ENCODE measurements at places on chromosomes 2 and 18.
A peak's percentile ranks its signal among the peaks of the same experiment; 100 is the strongest.

DNA sequence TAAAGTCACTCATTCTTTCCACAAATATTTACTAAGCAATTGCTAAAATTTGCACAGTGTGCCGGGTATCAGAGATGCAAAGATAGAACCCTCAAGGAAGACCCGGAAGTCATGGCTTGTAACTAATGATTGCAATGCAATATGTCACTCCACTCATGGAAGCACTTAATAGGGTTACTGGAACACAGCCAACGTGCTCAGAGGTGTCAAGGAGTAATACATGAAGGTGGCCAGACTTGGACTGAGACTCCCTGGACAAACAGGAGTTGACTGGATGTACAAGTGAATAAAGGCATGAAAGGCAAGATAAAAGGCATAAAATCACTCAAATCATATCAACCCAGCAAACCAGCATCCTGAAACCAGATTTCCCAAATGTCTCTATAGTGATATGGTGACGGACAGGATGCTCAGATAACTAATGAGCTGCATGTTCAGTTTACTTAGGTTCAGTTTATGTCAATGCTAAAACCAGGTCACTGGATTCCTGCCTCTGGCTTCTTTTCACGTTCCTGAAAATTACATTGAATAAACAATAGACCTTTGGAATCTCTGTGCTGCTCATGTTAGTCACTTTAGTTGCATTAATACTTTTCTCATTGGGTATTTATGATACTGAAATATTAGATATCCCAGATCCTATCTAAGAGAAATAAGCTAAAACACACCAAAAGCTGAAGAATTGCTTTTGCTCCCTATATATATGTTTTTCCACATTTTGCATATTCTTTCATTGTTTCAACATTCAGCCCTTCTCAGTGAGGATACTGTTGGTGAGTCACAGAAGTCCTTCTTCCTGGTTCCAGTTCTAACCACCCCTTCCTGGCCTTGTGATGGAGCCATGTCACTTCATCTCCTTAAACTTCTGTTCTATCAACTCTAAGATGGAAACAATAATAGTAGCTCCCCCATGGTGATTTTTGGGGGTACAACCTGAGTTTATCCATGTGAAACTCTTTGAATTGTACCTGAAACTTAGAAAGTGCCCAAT, 688.9 kb upstream of the ID2 start:
- no peak for DNase-seq

- no peak for DNase-seq
Observed at GRCh38 chr2:15427987-15428386, 133.1 kb downstream of the NBAS start.

DNA sequence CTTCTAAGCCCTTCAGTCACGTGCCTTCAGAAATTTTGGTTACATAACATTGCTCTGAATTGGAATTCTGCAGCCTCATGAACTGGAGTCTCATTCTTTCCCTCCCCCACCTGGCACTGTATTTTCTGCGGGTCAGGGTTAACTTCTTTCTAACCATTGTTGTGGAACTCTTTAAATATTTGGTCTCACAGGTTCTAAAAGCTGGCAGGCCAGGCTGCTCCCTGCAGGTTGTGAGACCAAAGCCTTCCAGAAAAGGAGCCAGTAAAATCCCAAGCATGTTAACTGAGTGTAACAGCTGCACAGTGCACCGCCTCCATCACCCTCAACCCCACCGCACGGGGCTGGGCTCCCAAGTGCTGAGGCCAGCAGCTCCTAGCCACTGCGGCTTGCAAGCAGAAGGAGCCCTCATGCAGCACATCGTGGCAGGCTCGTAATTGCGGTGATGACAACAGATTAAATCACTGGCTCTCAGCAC, 174.1 kb upstream of the ALPP start:
- no peak for DNase-seq

DNA sequence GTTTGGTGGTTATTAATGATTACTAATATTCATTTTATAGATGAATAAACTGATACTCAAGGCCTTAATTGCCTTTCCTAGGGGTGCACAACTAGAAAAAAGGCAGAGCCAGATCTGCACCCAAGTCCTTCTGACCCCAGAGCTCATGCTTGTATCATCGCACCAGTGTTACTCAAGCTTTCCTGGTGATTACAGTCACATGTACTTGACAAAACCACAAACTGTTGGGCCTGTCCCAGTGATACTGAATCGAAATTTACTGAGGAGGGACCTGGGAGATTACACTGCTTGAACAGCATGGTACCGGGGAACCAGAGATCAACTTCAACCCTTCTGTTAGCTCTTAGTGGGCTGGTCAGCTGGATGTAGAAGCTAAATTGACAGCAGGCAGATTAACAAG, 33.7 kb downstream of the FASTKD2 start:
- DNase-seq, result no peak

DNA sequence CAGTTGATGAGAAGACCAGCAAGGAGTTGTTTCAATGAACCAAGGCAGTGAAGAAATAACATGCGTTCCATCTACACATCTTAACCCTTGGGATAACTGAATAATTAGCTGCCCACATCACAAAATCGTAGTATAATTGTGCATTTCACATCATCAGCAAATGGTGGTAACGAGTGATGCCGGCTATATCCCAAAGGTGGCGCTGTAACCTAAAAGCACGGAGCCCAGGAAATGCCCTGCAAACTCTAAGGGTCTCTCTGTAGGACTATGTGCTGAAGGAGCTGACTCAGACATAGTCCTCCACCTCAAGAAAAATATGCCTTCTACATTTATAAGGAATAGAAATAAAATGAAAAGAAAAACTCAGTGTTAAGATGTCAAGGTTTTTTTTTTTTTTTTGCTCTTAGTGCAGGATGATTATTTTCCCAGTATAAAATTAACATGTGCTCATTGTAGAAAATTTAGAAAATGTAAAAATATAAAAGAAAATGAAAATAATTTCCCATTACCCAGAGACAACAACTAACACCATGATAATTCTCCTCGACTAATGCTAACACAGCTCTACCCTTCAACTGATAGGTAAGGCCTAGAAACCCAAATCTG, 23.1 kb upstream of the DSG3 start:
- DNase-seq, result peak; percentile 48

DNA sequence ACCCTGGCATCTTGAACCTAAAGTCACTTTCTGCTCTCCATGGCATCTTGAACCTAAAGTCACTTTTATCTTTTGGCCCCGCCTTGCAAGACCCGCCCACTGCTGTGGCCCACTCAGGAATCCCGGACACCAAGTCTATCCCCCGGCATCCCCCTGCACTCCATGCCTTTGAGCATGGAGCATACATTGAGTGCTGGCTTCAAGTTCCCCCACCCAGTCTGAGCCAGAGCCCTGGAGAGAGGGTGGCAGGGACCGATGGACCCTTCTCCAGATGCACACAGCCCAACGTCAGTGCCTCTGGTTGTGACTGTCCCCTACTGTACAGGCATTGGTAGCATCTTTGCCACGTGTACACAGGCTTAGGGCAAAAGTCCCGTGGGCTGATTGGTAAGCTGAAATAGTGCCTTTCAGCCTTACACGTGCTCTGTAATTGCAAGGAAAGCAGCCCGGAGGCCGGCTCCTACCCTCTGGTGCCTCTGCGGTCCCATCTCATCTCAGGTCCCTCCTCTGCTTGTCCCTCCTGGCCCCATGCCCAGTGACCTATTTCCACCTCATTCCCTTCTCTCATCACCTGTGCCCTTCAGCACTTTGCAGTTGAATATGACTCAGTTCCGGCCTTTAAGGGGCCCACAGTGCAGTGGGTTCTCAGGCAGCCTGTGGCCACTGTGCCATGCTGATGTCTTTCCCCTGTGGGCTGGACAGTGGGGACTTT, 154.0 kb downstream of the INHBB start:
- DNase-seq, result no peak

DNA sequence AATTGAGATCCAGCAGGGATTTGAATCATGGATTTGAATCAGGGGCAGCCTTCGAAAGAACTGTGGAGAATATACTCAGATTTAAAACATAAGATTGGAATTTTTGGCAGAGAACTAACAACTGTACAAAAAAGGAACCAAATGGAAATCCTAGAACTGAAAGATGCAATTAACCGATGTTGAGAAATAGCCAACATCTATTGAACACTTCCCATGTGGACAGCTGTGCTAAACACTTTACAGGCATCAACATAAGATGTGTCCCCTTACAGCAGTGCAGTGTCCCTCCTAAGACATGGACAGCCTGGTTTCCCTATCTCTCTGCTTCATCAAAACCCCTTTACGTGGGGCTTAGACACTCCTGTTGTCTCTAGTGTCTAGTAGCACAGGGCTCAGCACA, 3.7 kb upstream of the IL1RN start:
- DNase-seq, result no peak

DNA sequence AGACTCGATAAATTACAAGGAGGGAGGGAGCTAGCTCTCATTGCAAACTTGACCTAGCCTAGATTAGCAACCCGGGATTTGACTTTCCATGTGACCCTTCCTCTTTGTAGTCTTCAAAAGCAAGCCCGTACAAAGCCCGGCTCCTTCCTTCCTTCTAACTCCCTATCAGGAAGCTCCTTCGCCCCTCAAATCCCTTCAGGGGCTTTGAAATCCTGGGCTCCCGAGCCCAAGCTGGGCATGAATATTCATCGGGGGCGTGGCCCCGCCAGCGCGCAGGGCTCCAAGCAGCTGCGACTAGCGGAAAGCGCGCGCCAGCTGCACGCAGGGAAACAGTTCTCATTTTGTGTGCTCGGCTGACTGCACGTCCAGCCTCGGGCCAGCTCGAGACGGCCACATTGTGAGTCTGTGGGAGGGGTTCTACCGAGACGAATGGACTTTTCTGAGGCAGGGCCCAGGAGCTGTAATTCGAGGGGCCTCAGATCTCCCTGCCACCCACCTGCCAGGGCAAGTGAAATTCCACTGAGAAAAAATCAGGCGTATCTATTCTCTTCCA, 84.0 kb upstream of the PELI1 start:
- DNase-seq, result peak; percentile 85

- DNase-seq, result no peak
Observed at GRCh38 chr2:111951486-111951885, 53.1 kb downstream of the MERTK start.

DNA sequence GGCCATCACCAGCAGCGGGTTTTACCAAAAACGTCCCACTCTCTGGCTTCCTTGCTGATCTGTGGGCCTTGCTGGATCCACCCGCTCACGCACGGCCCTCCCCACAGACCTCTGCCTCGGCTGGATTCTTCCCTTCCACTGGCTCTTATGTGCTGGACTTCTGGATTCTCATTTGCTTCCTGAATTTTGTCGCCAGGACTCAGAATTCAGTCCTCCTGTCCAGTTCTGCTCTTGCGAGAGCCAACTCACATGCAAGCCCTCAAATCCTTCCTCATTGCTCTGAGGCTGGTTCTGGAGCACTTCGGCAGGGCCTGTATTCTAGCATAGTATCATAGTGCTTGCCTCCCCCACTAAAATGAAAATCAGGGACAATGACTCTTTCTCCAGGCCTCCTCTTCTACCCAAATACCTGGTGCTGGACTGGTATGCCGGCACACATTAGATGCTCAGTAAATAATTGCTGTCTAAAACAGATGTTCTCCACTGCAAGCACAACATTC, 115.5 kb downstream of the ATL2 start:
- DNase-seq, result no peak

DNA sequence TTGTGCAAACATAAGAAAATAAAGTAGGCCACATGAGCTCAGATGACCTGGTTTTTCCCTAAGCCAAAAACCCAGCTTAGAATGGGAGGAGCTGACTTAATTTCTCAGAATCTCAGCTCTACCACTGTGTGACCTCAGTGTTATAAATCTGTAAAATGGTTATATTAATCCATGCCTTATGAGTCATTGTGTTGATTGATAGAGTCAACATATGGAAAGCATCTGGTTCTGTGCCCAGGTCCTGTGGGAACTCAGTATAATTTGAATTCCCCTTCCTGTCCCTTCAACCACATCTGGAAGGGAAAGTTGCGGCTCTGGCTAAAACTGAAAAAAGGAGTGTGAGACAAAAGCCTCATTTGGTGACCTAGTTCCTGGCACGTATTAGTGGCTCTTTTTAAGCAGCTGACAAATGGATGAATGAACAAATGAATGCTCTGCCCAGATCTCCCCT, 25.7 kb downstream of the TMEM177 start:
- no peak for DNase-seq
